NAMALWA (cell line): ENCODE measurements at places on chromosomes 7 and 10.

DNA sequence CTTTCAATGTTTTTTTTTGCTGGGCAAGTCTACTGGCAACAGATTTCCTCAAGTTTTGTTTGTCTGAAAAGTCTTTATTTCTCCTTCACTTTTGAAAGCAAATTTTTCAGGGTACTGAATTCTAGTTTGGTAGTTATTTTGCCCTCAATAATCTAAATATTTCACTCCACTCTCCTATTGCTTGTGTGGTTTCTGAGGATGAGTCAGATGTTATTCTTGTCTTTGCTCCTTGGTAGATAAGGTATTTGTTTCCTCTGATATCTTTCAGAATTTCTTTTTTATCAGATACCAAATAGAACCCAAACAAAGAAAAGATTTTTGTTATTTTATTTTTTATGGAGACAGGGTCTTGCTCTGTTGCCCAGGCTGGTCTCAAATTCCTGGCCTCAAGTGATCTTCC, 99.2 kb upstream of the MALRD1 start:
- no peak for DNase-seq

DNA sequence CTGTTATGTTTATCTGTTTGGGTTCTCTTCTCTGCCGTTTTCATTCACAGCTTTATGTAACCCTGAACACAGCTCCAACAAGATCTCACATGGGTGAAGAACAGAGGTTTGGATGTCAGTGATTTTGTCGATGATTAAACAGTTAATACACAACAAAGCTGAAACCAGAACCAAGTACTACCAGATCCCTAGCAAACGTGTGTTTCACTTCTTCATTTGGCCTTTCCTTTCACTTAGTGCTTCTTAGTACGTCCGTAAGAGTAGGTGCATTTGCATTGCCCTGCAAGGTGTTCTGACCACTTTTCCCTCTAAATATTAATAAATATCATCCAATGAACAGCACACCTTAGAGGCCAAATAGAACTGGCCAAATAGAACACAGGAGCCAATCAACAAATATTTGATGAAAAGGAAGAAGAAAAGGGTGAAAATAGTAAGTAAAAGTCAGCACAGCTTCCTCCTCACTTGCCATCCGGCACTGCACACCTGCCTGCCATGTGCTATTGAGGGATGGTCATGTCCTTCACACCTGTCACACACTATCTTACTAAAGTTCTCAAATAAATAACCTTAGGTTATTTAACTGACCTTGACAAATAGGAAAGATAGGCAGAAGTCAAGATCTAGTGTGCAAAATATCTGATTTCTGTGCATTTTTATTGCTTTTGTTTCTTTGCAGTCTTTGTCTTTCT, 252.6 kb upstream of the ANKRD30A start:
- DNase-seq = peak; percentile 12

DNA sequence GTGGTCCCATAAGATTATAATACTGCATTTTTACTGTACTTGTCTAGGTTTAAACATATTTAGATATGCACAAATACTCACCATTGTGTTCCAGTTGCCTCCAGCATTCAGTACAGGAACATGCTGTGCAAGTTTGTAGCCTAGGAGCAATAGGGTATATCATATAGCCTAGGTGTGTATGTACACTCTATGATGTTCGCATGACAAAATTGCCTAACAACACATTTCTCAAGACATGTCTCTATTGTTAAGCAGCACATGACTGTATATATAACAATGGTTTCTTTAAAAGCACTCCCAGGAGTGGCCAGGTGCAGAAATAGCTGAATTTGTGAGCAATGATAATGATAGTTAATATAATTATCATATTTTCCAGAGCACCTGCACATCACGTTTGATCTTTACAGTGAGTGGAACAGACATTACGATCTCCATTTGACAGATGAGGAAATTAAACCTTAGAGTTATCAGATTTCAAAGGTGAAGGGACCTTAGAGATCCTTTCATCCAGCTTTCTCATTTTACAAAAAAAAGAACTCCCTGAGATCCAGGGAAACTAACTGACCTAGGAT, 99.2 kb upstream of the PDCD4 start:
- no peak for DNase-seq

DNA sequence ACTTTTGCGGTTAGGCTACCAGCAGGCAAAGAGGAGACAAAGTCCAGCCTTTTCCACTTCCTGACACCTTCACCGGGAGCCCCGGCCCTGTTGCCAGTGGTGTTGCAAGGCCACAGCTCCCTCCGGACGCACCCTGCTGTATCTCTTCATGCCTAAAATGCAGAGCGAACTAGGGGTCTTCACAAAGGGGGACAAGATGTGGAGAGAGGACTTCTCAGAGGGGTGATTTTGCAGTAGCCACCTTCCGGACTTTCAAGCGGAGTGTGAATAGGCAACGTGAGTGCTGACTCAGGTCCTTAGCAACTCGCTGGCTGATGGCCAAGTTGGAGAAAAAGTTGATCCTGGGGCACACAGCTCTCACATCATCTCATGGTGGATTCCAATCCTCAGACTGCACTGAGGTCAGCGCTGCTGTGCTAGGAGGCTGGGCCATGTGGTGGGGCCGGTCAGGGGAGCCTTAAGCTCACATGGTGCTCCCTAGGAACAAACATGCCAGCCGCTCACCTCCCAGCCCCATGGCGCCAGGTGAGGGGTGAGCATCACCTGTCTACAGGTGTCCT, 166.3 kb downstream of the LCOR start:
- no peak for DNase-seq

DNA sequence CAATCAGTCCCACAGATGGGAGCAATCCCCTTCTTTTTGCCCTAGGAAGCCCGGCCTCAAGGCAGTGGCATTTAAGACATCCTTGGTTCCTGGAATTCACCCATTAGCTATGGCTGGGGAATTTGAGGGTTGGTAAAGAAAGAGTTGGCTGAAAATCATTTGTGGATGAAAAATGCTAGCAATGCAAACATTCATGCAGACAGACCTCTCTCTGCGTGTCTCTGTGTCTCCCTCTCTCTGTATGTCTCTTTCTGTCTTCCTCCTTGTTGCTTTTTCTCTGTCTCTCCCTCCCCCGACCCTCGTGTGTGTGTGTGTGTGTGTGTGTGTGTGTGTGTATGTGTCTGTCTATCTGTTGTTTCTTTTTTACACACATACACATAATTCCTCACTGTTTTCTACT, 19.4 kb downstream of the LDB3 start:
- no peak for DNase-seq

- no peak for DNase-seq
These were observed 71.8 kb upstream of the IGFBP3 start for GRCh38 chr7:45992826-45993225.

- DNase-seq = no peak
These were observed 73.6 kb upstream of the PIK3CG start for GRCh38 chr7:106791526-106791925.

GRCh38 chr7:78015574-78016260, 217.1 kb downstream of the PHTF2 start:
- DNase-seq = no peak

GRCh38 chr7:102125127-102125596, 161.5 kb upstream of the SH2B2 start:
- no peak for DNase-seq

- DNase-seq = no peak
These were observed 103.4 kb downstream of the ABCA13 start for GRCh38 chr7:48274662-48275061.

DNA sequence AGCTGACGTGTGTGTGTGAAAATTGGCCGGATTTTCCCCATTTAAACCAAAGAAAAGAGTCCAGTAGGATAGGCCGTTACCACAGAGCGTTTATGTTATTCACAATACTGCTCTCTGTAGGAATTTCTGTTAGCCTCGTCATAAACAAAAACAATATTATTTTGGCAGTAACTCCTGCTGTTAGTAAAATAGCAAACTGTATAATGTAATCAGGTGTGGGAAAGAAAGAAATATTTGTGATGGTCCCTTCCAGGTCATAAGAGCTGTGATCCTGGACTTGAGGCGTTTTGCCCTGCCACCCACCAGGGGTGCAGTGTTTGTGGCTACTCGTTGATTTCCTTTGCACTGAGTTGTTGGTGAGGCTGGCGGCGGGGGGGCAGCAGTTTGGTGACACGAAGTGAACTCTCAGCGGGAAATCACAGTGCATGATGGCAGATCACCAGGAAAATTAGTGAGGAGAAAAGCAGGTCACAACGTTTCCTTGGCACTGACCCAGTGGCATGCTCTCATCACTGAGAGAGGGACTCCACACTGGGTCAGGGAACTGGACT, 2.8 kb downstream of the EEPD1 start:
- DNase-seq = peak; percentile 30

- no peak for DNase-seq
These were observed 174.9 kb downstream of the ELFN1 start for GRCh38 chr7:1844951-1845390.

DNA sequence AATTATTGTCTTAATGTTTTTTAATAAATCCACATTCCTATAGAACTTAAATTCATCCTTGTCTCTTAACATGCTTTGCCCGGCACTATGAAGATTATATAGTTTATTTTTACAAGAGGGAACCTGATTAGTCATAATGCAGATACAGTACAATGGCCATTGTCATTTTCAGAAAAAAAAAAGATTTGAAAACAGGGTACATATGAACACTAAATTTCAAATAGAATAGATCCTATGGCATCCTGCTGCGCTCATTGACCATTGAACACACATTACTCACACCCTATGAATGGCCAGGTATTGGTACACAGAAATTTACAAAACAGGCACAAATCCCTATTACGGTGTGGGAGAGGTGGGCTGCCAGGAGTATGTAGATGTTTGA, 2.0 kb upstream of the KLF6 start:
- DNase-seq = peak; percentile 5

DNA sequence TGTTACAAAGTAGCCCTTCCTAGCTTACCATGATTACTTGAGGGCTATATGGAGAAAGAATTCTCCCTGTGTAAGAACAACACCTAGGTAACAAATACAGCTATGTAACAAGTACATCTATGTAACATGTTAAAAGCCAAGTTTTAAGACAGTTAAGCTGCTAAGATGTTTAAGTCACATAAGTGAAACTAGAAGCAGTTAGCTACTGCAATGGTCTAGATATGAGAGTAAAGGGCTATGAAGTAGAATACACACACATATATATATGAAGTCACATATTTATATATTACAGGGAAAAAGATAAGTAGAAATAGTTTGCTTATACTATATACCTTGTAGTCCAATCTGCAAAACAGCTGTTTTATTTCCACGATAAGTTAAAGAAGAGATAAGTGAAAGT, 14.4 kb downstream of the POT1 start:
- DNase-seq = no peak

GRCh38 chr7:35253710-35254495, at the start of gene TBX20:
Gene TBX20, minus strand, starts transcription at chr7:35254100. Its CDS starts 480 bp downstream, at chr7:35253620.
- no peak for DNase-seq

DNA sequence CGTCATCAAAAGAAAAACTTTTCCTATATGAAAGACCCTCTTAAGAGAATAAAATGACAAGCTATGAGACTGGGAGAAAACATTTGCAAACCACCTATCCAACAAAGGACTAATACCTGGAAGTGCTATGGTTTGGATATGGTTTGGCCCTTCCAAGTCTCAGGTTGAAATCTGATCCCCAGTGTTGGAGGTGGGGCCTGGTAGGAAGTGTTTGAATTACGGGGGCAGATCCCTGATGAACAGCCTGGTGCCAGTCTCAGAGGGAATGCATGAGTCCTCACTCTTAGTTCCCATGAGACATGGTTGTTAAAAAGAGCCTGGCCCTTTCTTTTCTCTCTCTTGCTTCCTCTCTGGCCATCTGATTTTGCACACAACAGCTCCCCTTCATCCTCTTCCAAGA, 6.3 kb downstream of the ALDH18A1 start:
- no peak for DNase-seq

GRCh38 chr7:115094163-115094562, 172.3 kb downstream of the MDFIC start:
- no peak for DNase-seq

- no peak for DNase-seq
These were observed 453 bp upstream of the GALNT17 start for GRCh38 chr7:71131256-71132126.

DNA sequence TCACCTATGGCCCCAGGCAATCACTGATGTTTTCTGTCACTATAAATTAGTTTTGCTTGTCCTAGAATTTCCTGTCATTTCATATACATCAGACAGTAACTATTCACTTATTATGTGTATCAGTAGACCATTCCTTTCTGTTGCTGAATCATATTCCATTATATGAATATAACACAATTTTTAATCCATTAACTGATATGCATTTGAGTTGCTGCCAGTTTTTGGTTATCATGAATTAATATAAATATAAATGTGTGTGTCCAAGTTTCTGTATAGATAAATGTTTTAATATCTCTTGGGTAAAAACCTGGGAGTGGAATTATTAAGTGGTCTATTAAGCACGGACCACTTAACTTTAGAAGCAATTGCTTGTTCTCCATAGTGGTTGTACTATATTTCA, 143.8 kb downstream of the ZNF438 start:
- DNase-seq = no peak

GRCh38 chr10:71763352-71764127, 9.8 kb downstream of the VSIR start:
- DNase-seq = no peak

- no peak for DNase-seq
These were observed 140.6 kb downstream of the GRID1 start for GRCh38 chr10:86226016-86226415.

- no peak for DNase-seq
These were observed 365.7 kb downstream of the DNAJB6 start for GRCh38 chr7:157702311-157703023.

DNA sequence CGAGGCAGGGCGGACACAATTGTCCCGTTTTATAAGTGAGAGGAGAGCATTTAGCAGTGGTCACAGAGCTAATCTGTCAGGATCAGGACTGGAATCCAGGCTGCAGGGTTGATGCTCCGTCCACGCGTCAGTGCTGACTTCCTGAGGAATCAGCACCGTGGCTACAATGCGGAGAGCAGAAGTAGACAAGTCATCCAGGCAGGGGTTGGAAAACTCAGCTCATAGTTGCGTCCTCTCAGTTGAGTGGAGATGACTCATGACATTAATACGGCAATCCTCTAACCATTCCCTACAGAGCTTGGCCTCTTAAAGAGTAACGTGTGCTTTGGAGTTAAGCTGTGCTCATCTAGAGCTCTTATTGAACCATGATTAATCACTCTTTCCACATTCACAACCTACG, 17.1 kb upstream of the HTR5A start:
- DNase-seq = no peak

DNA sequence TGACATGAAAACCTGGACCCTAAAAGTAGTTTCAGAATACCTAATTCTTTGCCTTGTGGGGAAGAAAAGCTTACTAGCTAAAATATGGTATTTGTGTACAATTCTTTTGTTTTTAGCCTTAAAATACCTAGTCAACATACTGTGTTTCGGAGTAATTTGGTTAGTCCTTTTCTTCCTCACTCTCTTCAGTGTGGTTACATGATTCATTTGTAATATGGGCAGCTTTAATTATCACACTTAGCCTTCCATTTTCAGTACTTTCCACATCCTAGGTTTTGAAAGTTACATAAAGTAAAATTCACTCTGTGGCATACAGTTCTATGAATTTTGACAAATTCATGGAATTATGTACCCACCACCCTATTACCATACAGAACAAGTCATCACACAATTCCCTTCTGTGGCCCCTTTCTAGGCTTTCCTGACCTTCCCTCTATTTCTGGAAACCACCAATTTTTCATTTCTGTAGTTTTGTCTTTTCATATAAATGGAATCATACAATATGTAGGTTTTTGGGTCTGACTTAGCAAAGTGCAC, 96.2 kb downstream of the EMX2 start:
- DNase-seq = no peak

GRCh38 chr10:68235581-68235980, 3.7 kb upstream of the ATOH7 start:
- no peak for DNase-seq

GRCh38 chr7:42910306-42910705, 1.6 kb downstream of the C7orf25 start:
- no peak for DNase-seq
